ENCODE measurements at places on chromosomes 13 and 19.

GRCh38 chr13:80105350-80105749 lies 235.6 kb downstream of the SPRY2 start:
- DNase-seq: no peak

- no peak for DNase-seq
Measured at GRCh38 chr13:36275190-36276002, 22.2 kb downstream of the CCDC169 start.

DNA sequence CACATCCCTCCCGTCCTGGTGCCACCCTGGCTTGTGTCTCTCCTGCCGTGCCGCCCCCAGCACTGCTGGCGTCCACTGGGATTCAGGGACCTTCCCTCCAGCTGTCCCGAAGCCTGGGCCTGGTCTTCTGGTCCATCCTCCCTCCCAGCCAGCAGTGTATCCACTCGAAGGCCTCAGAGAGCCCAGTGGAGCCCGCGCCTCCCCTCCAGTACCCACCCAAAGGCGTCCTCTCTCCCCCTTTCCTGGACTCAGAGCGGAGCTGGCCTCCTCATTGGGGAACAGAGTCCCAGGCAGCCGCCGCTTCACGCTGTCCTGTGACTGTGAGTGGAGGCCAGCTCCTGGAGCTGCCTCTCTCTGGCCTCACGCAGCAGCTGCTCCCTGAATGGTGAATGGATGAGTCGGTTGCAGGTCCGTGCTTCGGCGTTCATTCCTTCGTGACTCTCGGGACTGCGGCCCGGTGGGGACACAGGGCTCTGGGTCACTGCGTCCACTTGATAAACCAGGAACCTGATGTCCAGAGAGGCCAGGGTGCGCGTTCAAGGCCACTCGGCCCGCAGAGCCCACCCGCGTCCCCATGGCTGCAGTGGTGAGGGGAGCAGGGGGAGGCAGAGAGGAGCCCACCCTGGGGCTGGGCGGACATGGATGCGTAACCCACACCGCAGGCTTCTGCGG lies 12.1 kb downstream of the ONECUT3 start:
- no peak for DNase-seq

DNA sequence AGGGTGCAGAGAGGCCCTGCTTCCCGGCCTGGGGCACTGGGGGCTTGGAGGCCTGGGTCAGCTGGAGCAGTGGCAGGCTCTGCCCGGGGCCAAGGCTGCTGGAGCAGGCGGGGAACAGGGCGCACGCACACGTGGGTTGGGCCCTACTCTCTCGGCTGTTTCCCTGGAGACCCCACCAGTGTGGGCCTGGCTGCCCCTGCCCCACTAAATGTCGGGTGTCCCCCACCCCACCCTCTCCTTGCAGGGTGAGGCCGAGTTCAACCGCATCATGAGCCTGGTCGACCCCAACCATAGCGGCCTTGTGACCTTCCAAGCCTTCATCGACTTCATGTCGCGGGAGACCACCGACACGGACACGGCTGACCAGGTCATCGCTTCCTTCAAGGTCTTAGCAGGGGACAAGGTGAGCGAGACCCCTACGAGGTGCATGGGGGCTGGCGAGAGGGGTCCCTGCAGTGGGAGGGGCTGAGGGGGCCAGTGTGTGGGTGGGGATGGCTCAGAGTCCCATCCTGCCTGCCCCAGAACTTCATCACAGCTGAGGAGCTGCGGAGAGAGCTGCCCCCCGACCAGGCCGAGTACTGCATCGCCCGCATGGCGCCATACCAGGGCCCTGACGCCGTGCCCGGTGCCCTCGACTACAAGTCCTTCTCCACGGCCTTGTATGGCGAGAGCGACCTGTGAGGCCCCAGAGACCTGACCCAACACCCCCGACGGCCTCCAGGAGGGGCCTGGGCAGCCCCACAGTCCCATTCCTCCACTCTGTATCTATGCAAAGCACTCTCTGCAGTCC lies 15.3 kb downstream of the CAPN12 start:
- no peak for DNase-seq

- peak; percentile 86 for DNase-seq
Measured at GRCh38 chr19:12639901-12640613, 26.5 kb downstream of the MAN2B1 start.

DNA sequence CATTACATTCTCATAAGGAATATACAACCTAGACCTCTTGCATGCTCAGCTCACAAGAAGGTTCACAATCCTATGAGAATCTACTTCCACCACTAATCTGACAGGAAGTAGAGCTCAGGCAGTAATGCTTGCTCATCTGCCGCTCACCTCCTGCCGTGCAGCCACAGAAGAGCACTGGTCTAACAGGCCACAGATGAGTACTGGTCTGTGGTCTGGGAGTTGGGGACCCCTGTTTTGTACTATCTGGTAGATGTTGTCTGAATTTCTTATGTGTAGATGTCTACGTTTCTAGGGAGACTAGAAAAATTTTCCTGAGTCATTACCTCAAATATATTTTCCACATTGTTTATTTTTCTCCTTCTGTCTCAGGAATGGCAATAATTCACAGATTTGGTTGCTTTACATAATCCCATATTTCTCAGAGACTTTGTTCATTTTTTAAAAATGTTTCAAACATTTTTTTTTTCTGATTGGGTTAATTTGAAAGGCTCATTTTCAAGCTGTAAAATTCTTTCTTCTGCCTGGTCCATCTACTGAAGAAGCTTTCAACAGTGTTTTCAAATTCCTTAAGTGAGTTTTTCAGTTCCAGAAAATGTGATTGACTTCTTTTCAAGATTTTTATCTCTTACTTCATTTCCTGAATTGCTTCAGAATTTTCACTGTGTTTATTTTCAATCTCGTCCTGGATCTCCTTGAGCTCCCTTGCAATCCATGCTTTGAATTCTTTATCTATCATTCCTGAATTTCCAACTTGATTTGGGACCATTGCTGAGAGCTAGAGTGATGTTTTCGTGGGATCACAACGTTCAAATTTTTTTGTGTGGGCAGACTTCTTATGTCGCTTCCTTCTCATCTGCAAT lies 1322.2 kb downstream of the PCDH9 start:
- no peak for DNase-seq

GRCh38 chr13:77351315-77351714 lies 24.4 kb upstream of the MYCBP2 start:
- no peak for DNase-seq

GRCh38 chr19:17455308-17456123 lies 5.2 kb downstream of the NXNL1 start:
- DNase-seq: no peak

DNA sequence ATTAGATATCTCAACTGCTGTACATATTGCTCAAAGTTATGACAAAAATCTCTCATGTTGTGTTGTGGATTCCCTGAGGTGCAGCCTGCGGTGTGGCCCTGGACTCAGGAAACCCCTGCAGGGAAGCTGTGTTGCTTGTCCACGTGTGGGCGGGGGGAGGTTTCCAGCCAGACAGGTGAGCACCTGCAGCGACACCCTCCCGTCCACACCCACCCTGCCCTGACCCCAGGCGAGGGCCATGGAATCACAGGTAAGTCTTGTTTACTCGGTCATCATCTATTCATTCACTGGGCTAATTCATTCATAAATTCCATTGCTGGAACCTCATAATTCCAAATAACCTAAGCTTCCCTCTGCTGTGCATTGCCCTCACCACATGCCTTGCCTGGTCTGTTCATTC lies 14.1 kb downstream of the PLPP2 start:
- no peak for DNase-seq

DNA sequence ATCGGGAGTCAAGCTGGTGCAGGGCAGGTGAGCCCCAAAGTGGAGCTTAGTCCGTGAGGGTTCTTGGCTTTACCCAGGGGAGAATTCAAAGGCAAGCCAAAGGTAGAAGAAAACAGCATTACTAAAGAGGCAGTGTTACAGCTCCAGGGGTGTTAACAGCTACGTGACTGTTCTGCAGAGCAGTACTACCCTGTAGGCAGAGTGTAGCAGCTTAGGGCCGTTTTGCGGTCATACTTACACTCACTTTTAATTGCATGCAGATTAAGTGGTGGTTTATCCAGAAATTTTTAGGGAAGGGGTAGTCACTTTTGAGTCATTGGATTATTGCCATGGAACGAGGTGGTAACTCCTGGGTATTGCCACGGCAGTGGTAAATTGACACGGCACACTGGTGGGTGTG lies 482.2 kb downstream of the SLITRK5 start:
- no peak for DNase-seq

DNA sequence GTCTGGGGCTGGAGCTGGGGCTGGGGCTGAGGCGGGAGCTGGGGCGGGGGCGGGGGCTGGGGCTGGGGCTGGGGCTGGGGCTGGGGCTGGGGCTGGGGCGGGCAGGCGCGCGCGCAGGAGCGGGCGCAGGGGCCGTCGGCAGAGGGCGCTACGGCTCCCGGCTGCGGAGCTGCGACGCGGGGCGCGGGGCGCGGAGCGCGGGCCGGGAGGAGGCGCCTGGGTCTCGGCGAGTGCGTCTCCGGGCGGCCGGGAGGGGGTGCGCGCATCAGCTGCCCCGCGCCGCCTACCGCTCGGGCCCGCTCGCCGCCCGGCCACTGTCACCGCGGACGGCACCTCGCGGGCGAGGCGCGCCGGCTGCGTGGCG lies 422 bp upstream of the MTUS2 start:
- DNase-seq: peak; percentile 59

DNA sequence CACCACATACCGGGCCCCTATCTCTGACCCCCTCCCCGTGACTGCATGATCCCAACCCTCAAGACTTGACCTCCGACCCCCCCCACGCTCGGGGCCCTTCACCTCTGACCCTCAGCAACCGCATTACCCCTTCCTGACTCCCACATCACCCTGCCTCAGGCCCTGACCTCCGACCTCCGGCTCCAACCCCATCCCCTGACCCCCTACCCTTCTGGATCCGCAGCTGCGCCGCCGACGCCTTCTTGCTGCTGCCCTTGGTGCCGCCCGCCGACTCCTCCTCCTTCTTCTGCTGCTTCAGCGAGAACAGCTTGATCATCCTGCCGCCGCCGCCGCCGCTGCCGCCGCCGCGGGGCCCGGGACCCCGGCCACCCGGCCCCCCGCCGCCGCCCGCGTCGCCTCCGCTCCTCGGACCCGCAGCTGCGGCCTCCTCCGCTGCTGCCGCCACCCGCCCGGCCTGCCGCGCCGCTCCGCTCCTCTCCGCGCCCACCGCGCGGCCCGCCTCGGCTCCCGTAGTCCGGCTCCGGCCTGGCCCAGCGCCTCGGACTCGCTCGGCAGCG lies at the start of gene UBE2M:
Gene UBE2M, minus strand, starts transcription at position 546 of the 557 bp plus-strand sequence. Its CDS starts 230 bp downstream, at position 316.
- peak; percentile 72 for DNase-seq
